ENCODE measurements at places on chromosomes 6 and 20.
A peak's percentile ranks its signal among the peaks of the same experiment; 100 is the strongest.

- ATAC-seq = no peak
These were observed 127.8 kb upstream of the SLC22A23 start for GRCh38 chr6:3584606-3585005.

GRCh38 chr6:36999751-37000125 lies 5.7 kb upstream of the FGD2 start:
- no peak for ATAC-seq

DNA sequence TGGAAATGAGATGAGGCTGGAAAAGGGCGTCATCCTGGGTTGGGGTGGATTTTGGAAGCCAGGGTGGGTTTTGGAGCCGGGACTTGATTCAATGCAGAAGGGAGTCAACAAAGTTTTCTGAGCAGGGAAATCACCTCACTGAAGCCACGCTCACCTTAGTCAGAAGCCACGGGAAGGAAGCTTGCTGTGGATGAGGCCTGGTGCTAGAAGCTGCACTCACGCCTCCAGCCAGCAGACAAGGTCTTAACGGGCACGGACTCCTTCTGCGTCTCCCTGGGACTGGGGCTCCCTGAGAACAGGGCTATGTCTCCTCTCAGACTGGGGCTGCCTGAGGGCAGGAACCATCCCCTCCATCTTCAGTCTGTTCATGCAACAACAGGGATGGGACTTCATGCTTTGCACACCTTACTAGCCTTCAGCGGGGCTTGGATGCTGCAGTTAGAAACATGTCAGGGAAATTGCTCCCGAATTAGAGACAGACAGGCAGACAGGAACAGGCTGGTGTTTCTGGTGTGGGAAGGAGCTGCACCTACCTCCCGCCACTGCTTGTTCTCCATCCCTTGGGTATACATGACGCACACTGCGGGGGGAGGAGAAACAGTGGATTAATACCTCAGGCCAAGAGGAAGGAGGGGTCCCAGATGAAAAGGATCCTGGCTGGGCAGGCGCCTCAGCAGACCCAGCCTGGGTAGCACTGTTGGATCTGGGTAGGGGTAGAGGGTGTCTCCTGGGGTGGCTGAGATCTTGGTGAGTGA lies 17.5 kb downstream of the CPNE5 start:
- ATAC-seq = peak; percentile 64

DNA sequence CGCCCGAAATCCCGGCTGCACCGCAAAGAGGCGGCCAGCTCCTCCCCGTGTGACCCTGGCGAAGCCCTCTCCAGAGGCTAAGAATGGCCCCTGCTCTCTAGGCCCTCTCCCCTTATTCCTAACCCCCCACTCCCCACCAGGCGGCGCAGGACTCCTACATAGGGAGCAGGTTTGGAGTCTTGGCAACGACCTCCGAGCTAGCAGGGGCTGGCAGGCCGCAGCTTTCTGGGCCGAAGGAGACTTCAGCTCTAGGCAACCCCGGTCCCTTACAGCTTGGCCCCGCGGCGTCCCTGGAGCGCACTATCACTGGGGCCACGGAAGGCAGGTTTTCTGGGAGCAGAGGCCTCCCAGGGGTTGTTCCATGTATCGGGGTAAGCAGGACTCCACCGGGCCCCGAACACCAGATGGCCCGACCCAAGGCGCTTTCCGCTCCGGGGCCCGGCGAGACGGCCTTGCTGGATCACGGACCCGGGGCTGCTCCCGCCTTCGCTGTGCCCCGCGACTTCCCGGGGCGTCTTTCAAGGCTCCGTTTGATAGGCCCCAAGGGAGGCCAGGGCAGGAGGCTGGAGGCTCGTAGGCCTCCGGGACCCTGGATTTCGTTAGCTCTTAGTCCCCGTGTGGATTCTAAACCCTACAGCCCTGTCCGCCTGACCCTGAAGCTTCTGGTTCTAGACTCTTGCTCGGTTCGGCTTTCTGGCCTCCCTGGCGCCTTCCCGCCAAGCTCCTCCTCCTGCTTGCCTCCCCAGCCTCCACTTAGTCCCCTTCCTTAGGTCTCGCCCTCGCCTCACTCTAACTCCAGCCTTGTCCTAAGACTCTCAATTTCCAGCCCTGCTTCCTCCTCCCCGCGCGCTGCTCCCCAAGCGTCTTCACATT lies 1.9 kb downstream of the SLC32A1 start:
- ATAC-seq = peak; percentile 59

- no peak for ATAC-seq
These were observed 12.6 kb downstream of the TINAG start for GRCh38 chr6:54320871-54321270.

GRCh38 chr6:18748314-18748713 lies 361.2 kb downstream of the RNF144B start:
- ATAC-seq = no peak

- ATAC-seq = no peak
These were observed 81.8 kb downstream of the FYN start for GRCh38 chr6:111791415-111791814.

GRCh38 chr6:11702089-11702488 lies 76.5 kb downstream of the ADTRP start:
- no peak for ATAC-seq

- no peak for ATAC-seq
These were observed 52.7 kb upstream of the STX16 start for GRCh38 chr20:58598211-58599015.

- no peak for ATAC-seq
These were observed 187.4 kb downstream of the KIF16B start for GRCh38 chr20:16385891-16386290.

GRCh38 chr6:140001005-140001404 lies 626.6 kb upstream of the CITED2 start:
- no peak for ATAC-seq

- ATAC-seq = no peak
These were observed 61.5 kb downstream of the FRK start for GRCh38 chr6:115999235-115999634.

DNA sequence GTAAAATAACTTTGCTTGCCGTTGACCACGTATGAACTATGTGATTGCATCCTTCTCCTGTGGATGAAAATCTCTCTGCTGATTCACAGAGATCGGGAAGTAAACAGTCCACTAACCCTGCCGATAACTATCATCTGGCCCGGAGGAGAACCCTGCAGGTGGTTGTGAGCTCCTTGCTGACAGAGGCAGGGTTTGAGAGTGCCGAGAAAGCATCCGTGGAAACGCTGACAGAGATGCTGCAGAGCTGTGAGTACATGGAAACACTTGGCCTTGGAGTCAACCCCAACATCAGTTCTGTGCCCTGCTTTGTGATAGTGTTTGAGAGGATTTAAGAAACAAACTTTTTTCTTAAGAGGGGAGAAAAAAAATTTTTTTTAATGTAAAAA lies 937 bp downstream of the TAF8 start:
- no peak for ATAC-seq
